C1 segment of cervical spinal cord (tissue), 14 donors: ENCODE measurements at places on chromosomes 7 and 10.

- peak; percentile 13 for DNase-seq
Observed at GRCh38 chr10:12350167-12350872, 973 bp downstream of the CAMK1D start.

- peak; percentile 77 for DNase-seq
Observed at GRCh38 chr10:68330852-68331454, 911 bp upstream of the HNRNPH3 start.

DNA sequence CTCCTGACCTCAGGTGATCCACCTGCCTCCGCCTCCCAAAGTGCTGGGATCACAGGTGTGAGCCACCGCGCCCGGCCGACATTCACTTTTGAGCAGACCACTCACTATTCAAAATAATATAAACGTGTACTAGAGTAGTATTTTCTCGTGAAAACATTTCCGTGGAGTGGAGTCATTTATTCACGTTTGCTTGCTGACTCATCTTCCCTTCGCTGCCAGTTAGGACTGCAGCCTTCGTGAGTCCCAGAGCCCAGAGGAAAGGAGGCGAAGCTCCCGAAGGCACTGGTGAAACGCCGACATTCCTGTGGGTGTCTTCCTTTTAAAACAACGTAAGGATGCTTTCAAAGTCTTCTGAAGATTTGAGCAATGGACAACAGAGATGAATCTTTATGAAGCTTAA is 10.9 kb upstream of the INPP5A start:
- DNase-seq: no peak

DNA sequence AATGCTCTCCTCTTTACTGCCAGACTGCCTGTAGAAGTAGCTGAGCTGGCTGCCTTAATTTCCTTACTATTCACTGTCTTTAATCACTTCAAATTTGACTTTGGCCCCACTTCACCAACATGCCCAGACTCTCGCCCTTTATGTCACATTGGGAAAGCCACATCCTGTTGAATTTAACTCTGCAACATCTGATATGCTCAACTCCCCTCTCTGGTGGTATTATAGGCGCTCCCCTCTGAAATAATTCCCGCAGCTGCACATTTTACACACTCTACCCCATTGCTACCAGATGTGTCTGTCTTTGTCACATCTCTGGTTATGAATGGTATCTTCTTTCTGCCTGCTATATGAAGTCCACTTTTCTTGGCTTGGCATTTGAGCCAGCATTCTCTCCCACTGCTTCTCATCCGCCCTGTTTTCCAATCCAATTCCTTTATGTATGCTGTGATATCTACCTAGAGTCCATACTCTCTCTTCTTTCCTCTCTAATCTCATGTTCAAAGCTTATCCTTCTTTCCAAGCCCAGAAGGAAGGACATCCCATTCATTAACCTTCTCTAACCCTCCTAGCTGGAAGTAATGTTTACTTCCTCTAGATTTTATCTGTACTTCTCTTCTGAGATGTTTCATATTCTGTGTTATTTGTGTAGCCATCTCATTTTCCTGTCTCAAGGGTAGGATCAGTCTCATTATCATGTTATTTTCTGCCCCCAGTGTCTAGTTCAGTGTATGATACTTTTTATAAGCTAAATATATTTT is 134.5 kb downstream of the ST7 start:
- DNase-seq: no peak

DNA sequence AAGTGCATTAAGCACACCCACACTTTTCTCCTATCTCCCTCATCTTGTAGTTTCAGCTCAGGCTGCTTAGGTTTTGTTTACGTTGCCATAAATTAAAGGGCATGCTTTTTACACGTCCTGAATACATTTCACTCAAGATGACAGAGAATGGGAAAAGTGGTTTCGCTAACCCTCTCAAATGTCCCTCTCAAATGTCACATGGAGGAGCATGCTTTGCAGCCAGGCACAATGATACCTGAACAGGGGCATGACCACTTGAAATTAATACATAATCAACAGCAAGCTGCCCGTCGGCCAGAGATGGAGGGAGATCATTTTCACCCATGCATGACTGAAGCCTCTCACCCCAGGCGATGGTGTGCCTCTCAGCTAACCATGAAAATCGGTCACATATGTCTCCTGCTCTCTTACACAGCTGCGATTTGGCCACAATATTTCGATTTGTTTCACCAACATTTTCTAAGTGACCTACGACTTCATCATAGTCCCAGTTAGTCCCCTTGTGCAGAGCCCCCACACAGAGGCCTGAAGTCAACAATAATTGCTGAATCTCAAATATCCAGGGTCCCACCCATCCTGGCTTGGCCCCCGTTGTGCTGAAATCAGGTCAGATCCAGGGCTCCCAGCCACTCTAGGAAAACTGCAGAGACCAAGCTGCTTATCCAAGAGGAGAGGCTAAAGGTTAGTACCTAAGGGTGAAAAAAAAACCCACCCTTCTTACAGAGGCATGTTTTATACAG is 373.9 kb upstream of the NFE2L3 start:
- DNase-seq: no peak

GRCh38 chr10:91017198-91017597 is 96.3 kb upstream of the ANKRD1 start:
- DNase-seq: no peak

DNA sequence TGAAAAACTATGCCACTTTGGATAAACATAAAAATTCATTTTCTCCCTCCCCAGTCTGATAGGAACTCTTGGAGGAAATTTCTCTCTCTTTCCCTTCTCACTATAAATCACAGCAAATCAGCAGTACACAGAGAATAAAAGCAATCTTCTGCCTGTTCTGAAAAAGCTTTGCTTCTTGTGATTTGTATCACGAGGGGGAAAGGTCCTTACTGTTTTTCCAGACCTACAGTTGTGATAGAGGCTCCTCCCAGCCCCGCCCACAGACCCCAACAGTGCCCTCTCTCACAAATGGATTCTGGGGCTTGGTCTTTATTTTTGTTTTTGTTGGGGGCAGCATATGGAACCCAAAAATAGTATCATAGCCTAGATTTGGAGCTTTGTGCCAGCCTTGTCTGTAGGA is 12.2 kb downstream of the FOXK1 start:
- no peak for DNase-seq

DNA sequence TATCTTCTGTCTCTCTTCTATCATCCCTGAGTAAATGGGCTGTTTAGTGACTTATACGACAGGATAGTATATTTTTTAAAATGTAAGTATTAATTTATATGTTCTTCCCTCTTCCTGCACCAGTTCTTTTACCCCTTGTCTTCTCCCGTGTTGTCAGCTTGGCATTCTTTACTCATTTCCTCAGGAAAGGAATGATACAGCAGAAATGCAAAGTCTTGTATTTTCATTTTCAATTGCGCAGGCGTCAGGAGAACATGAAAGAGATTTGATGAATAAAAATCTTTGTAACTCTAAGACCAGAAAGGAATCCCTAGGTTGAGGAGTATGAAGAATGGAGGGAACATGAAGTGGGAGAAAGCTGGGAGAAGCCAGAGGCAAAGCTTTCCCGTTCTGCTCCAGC is 18.8 kb upstream of the VPS41 start:
- DNase-seq: no peak

DNA sequence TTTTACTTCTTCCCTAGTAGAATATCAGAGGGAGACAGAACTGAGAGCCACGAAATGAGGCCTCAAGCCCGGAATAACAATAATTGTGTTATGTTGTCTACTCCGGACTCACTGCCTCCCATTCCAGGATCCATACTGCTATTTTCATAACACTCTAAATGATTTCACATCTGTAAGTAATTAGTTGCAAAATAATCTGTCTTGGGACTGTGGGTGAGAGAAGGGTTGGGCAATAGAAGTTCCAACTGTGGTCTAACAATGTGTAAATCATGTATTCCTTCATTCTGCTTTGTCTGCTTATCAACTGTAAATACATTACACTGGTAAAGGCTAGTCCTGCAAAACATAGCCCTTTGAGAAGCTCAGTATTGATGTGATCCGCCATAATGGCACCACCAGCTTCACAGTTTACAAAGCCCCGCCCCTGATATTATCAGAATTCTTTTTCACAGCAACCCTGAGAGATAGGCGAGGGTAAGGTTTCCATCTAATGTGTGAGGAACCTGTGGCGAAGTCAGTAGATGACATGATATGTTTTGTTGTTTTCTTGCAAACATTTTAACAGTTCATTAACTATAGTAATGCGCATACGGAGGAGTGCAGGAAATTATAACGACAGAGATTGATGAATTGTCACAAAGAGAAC is 265.7 kb upstream of the BMPER start:
- DNase-seq: no peak

GRCh38 chr7:156576216-156577058 is 64.1 kb upstream of the RNF32 start:
- no peak for DNase-seq

GRCh38 chr7:37377231-37377630 is 71.4 kb downstream of the ELMO1 start:
- DNase-seq: no peak

GRCh38 chr10:2920168-2920567 is 147.2 kb upstream of the PFKP start:
- DNase-seq: no peak

DNA sequence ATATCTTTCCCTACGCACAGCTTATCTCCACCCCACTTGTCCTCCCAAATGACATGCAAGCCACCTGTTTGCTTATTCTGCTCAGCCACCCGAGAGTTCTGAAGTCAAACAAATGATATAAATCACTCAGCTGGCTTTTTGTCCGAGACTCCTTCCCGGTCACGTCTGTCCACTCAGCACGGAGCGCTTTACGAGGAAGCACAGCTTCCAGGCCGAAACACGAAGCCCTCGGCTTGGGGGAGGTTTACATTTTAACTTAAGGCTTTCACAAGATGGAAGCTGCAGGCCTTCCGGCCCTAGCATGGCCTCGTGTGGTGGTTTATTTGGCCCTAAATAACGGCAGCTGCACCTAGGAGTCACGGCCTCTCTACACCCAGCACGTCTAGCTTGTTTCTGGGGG is 60.1 kb upstream of the GNA12 start:
- no peak for DNase-seq

- DNase-seq: no peak
Observed at GRCh38 chr10:101781655-101781983, 1.6 kb downstream of the NPM3 start.

DNA sequence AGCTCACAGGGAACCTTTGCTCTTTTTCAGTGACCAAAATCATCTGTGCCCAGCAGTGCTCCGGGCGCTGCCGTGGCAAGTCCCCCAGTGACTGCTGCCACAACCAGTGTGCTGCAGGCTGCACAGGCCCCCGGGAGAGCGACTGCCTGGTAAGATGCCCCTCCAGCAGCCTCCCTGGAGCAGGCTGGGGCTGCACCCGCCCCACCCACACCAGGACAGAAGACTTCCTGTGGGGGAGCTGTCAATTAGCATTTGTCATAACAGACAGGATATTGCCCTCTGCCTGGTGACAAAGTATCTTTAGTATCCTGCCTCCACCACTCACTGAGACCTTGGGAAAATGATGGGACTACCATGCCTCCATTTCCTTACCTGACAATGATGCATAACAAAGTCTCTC is 133.7 kb downstream of the EGFR start:
- DNase-seq: no peak

GRCh38 chr10:22932626-22933370 is 4.9 kb downstream of the ARMC3 start:
- DNase-seq: no peak

DNA sequence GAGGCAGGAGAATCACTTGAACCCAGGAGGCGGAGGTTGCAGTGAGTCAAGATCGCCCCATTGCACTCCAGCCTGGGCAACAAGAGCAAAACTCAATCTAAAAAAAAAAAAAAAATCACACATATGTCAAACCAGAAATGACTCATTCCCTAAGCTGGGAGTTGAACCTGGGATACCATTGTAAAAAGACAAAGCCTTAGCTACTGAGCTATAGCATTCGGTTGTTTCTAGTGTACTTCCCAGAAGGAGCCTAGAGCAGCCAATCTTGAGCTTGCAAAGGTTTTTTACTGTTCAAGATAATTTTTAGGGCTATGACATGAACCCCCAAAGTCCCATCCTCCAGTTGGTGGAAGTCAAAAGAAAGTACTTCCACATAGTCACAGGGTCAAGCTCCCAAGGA is 87.9 kb downstream of the ZNF467 start:
- no peak for DNase-seq

GRCh38 chr10:77084431-77085144 is 553.0 kb downstream of the KCNMA1 start:
- no peak for DNase-seq

DNA sequence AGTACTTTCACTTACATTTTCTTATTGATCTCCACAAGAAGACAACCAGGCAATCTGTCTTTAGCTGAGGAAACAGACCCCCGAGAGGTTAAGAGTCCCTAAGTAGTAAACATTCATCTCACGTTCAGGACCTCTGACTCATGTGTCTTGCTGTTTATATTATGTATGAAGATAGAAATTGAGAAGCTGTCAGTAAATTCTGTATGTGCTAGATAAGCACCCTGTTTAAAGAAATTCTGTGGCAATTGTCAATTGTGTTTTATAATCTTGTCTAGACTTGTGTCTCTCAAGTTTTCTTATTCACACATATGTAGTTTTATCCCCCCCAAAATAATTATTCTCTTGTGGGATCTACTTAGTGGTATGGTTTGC is 14.5 kb downstream of the ADK start:
- no peak for DNase-seq

DNA sequence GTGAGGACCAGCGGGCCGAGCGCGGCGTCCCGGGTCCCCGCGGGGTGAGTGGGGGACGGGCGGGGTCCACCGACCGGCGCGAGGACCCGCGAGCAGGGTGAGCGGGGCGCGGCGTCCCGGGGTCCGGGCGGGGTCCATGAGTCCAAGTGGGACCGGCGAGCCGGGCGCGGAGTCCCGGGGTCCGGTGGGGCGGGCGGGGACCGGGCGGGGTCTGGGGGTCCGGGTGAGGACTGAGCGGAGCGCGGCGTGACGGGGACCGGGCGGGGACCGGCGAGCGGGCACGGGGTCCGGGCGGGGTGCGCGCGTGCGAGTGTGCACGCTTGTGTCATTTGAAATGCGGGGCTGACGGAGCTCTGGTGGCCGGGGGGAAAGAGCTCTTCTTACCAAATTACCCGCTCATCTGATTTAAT is 765 bp downstream of the CELF2 start:
- peak; percentile 28 for DNase-seq

DNA sequence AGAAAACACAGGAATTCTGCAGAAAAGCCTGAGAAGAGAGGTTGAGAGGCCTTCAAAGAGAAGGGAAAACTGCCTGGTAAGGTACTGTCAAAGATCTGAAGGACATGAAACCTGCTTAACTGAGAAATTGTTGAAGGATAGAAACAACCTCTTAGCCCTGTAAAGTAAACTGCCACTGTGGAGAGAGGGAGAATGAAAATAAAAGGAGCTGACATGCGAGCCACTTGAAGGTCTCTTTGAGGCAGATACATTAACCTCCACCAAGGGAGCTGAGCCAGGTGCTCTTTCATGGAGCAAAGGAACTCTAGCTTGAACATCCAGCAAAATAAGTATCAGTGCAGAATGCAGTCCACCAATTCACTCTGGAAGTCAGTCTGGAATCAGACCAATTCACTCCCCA is 108.8 kb upstream of the FEZF1 start:
- DNase-seq: no peak

GRCh38 chr7:76512941-76513816 is 2.8 kb downstream of the UPK3B start:
- no peak for DNase-seq

GRCh38 chr7:139358541-139359365 is 941 bp upstream of the LUC7L2 start:
- DNase-seq: no peak

- DNase-seq: no peak
Observed at GRCh38 chr10:89679986-89680385, 21.4 kb upstream of the KIF20B start.

GRCh38 chr10:78992333-78992732 is 76.4 kb upstream of the ZMIZ1 start:
- DNase-seq: no peak
